Activated CD4-positive, alpha-beta memory T cell treated with anti-CD3 and anti-CD28 coated beads for 36 hours (primary cell): ENCODE measurements at places on chromosomes 11 and 22. TPM values are rescaled to one million over a fixed set of nuclear protein-coding genes. Genes with fewer than 3 reads are reported as not detected.

The MS4A12 gene
- not detected for total RNA-seq

The NCAM1 gene
- not detected for total RNA-seq

The HMOX1 gene
- total RNA-seq: 2.8 TPM

The ST14 gene
- total RNA-seq: not detected

The SCN3B gene
- not detected for total RNA-seq

DNA sequence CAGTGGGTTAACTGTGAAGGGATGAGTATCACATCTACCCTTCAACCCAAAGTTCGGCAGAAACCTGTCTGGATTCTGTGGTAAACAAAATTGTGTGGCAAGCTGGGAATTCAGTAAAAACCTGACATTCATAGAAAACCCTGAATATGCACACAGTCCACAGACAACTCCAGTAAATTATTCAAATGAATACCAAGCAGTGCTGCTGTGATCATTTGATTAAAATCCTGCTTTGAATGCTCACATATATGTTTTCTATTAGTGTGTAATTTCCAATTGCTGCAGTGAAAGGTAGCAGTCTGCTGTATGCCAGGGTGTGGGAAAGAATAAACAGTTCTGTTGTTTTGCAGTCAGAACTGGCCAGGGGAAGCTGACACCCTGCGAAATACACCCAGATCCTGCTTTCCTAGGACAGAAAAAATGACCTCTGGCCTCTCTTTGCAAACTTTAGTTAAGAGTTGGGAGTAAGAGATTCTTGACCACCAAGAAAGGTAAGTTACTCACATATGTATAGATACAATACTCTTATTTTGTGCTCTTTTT lies 217.8 kb downstream of the FAM76B start:
- no peak for DNase-seq

DNA sequence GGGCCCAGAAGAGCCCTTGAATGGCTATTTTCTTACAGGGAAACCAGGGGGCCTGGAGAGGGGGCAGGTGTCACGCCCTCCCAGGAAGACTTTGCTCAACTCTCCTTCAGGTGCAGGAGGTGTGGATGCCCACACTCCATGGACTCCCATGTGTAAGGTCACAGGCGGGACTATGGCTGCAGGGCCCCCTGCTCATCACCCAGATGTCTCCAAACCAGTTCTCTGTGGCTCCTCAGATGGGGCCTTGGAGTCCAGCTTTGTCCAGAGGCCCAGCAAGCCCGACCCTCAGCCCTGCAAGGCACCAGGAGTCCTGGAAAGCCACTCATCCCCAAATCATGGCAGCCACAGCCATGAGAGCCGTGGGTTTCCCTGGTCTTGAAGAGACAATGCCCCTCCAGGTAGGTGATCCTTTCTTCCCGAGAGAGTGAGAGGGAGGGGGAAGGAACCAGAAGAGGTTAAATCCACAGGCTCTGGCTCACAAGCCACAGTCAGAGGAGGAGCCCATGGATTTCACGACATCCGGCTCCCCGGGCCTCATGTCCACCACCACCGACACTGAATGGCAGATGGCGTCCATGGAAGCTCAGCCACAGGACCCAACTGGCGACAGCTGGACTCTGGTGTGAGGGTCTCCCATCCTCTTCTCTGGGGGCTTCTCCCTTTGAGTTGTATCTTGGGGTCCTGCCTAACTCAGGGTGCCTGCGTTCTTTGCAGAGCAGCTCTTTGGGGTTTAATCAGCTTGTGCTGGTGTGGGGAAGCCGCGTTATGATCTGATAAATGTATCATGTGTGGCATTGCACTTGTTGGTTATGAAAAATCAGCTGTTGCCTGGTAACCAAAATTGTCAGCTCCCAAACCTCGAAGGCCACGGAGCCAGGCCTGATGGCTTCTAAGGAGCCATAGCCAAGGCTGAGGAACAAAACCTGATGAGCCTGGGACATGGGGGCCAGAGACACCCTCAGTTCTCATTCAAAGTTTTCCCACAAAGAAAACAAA lies 620.4 kb downstream of the BRD1 start:
- DNase-seq: no peak

DNA sequence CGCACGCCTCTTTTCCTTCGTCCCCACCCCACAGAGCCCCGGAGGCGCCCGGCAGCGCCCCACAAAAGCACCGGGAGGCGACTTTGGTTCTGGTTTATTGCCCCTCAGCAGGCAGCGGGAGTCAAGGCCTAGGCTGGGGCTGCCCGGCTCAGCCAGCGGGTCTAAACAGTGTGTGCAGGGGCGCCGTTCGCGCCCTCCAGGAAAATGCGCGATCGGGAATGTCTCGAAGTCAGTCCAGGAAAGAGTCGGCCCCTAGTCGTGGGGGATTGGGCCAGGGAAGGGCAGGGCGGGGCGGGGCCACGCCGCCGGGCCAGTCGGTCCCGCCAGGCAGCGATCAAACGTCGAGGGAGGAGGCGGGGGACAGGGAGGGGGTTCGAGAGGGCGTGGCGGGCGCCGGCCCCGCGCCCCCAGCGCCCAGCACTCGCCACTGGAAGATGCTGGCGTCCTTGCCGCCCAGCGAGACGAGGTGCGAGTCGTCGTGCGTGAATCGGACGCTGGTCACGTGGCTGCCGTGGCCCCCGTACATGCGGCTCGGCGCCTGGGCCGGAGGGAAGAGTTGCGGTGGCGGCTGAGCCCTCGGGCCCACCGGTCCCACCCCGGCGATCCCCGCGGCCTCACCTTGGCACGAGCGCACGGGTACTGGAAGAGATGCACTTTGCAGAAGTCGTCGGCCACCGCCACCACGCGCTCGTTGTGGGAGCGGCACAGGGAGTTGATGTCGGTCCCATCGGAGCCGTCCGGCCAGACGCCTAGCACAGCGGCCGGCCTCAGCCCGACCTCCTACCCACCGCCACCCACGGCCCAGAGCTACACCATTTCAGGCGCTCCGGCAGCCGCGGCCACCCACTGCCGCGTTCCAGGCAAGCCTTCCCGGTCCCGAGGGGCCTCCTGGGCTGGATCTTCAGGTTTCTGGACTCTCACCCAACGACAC lies 741 bp upstream of the MTA2 start:
- DNase-seq: peak; percentile 39

- no peak for DNase-seq
Measured at GRCh38 chr11:114891911-114892310, 213.6 kb downstream of the NXPE2 start.

GRCh38 chr22:40714499-40715337 lies 35.4 kb downstream of the MCHR1 start:
- DNase-seq: no peak

GRCh38 chr11:132289590-132290256 lies 919.3 kb downstream of the NTM start:
- no peak for DNase-seq

DNA sequence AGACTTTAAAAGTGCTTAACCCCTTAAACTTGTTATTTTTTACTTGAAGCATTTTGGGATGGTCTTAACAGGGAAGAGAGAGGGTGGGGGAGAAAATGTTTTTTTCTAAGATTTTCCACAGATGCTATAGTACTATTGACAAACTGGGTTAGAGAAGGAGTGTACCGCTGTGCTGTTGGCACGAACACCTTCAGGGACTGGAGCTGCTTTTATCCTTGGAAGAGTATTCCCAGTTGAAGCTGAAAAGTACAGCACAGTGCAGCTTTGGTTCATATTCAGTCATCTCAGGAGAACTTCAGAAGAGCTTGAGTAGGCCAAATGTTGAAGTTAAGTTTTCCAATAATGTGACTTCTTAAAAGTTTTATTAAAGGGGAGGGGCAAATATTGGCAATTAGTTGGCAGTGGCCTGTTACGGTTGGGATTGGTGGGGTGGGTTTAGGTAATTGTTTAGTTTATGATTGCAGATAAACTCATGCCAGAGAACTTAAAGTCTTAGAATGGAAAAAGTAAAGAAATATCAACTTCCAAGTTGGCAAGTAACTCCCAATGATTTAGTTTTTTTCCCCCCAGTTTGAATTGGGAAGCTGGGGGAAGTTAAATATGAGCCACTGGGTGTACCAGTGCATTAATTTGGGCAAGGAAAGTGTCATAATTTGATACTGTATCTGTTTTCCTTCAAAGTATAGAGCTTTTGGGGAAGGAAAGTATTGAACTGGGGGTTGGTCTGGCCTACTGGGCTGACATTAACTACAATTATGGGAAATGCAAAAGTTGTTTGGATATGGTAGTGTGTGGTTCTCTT lies 2.8 kb downstream of the MALAT1 start:
- DNase-seq: no peak

DNA sequence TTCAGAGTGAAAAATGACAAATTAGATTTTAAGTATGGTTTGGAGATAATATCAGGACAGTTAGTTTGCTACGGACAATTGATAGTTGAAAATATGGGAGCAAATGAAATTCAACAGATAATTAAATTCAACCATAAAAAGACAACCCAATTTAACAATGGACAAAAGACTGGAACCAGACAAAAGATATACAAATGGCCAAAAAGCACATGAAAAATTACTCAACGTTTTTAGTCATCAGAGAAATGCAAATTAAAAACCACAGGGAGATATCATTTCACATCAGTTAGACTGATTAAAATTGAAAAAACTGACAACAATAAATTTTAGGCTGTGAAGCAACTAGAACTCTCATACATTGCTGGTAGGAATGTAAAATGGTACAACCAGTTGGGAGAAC lies 27.2 kb downstream of the SIK2 start:
- no peak for DNase-seq

- no peak for DNase-seq
Measured at GRCh38 chr11:73671701-73672100, 25.3 kb downstream of the PLEKHB1 start.

DNA sequence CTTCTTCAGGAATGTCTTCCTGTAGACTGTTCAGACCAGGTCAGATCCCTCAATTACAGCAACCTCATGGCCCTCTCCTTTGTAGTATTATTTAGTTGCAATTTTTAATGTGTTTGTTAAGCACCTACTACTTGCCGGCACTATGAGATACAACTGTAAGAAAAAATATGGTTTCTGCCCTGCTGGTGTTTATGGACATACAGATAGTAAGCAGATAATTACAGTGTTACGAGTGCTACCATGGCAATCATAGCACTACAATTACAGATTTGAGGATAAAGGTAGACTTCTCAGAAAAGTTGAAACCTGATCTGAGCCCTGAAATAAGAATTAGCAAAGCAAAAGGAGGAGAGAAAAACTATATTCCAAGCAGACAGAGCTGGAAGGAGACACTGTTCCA lies 2.8 kb downstream of the LRRC51 start:
- DNase-seq: no peak
